Head of caudate nucleus (tissue), 42 donors: ENCODE measurements at places on chromosomes 6 and 20.

GRCh38 chr6:42028234-42029061 lies 21.9 kb upstream of the TAF8 start:
- DNase-seq: no peak

- no peak for DNase-seq
These were observed 97.4 kb downstream of the BANF2 start for GRCh38 chr20:17797161-17797560.

GRCh38 chr6:159871241-159871640 lies 19.5 kb upstream of the MAS1 start:
- DNase-seq: no peak

- no peak for DNase-seq
These were observed 199.6 kb downstream of the TTLL2 start for GRCh38 chr6:167524261-167525111.

GRCh38 chr6:21348504-21349195 lies 244.9 kb upstream of the SOX4 start:
- DNase-seq: no peak

GRCh38 chr6:160357088-160357487 lies 8.9 kb downstream of the SLC22A3 start:
- DNase-seq: no peak

GRCh38 chr6:104566411-104566810 lies 293.3 kb downstream of the HACE1 start:
- DNase-seq: no peak

- DNase-seq: no peak
These were observed 93.4 kb downstream of the HIVEP2 start for GRCh38 chr6:142851601-142852000.

GRCh38 chr20:51584737-51585136 lies 42.2 kb upstream of the NFATC2 start:
- DNase-seq: no peak

DNA sequence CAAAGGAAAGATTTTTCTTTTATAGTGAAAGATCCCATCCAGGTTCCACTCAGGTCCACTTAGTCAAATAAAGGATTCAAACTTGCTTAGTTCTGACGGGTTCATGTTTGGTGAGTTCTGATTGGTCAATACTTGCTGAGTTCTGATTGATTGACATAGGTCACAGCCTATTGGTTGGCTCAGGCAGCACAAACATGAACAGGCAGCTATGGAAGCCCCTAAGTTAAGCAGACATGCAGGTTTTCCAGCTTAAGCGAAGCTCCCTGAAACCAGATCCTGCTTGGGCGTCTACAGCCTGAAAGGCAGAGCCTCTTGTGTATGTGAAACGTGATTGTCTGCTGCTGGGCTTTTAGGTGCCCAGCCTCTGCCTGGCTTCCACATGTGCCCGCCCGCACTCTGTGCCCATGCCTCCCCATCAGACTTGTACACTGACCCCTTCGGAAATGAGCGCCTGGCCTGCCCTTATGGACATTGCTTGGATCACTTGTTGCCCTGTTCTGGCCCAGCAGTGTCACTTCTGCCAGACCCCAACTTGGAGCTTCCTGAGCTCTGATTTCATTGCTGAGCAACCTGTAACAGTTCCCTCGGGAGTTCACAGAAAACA lies 45.4 kb upstream of the ECI2 start:
- no peak for DNase-seq

DNA sequence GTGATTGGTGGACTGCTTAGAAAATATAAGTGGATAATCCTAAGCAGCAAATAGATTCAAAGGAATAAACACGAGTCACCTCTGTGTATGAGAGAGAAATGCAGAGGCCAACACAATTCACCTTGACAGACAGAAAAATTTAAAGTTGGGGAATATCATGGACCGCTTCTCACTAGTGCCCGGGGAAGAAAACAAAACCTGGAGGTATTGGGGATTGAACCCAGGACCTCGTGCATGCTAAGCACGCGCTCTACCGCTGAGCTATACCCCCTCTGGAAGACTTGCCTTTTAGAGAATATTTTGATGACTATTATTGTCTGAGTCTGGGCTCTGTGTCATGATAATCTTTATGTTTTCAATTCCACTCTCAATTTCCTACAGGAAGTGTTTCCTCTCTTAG lies 111.9 kb downstream of the TRIM27 start:
- DNase-seq: no peak

DNA sequence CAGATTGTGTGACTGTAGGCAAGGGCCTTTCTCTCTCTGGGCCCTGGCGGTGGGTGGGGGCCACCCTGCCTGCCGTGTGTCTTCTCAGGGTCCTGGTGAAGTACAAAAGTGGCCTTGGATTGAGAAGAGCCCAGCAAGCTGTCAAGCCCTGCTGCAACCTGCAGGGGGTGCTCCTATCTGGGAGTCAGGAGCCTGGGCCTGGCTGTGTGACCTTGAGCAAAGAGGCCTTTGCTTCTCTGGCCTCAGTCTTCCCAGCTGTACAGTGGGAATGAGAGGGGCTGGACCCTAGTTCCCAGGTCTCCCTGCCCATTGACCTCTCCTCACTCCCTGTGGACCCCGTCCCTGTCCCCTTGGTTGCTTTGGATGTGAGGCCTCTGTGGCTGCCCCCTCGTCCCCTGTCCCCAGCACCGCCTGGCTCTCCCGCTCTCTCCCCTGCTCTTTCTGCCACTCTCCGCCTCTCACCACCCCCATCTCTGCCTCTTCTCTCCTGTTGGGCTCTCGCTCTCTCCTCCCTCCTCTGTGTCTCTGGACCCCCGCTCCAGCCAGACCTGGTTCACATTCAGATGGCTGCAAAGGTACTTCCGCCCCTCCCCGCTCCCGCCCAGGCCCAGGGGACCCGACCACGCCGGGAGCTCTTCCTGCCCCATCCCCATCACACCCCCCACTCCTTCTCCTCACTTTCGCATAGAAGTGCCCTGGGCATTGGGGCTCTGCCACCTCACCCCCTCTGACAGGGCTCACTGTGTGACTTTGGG lies 46.7 kb downstream of the SRC start:
- no peak for DNase-seq

- DNase-seq: no peak
These were observed 81.0 kb downstream of the COL9A1 start for GRCh38 chr6:70221715-70222438.

DNA sequence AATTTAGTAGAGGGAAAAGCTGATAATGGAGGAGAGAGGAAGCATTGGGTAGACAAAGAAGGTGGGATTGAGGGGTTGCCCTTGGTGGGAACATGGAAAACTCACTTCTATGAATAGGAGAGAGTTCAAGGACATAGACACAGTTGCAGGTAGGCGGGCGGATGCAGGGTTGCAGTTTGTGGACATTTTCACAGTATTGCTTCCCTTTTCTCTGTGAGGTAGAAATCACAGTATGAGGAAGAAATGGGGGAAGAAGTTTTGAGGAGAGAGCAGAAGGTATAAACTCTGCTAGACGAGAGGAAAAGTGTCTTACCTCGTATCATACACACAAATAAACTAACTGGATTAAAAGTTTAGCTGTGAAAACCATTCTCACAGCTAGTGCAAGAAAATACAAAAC lies 200.7 kb upstream of the ECI2 start:
- no peak for DNase-seq

DNA sequence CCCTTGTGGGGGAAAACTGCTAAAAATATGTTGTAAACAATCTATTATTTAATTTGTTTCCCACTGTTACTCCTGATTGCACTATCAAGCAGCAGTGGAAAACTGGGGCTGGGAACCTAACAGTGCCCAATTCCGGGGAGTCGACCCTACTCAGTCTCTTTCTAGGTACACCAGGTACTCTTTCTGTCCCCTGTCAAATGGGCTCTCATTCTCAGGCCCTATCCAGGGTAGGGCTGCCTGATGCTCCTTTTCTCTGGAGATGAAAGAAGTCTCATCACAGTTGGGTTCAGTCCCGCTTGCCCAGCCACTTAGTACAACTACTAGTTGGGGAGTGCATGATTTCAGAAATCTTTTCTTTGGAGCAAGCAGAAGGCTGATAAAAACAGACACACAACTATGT lies 52.0 kb downstream of the HS3ST5 start:
- DNase-seq: no peak

- DNase-seq: no peak
These were observed 611.0 kb upstream of the FLRT3 start for GRCh38 chr20:14948416-14948815.

- no peak for DNase-seq
These were observed 32.0 kb downstream of the MTHFD1L start for GRCh38 chr6:150897400-150897943.

DNA sequence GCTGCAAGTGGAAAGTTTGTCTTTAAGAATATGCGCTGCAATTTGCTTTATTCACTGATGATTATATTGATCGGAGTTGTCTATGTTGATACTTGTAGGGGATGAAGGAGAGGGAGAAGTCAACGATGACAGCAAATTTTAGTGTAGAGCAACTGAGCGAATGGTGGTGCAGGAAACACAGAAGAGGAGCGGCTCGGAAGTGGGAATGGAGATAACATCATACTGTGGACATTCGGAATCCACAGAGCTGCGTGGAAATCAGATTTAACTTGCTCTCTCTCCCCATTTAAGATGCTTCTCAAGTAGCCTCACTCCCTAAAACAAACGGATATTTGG lies 722 bp upstream of the TMEM14B start:
- DNase-seq: no peak

DNA sequence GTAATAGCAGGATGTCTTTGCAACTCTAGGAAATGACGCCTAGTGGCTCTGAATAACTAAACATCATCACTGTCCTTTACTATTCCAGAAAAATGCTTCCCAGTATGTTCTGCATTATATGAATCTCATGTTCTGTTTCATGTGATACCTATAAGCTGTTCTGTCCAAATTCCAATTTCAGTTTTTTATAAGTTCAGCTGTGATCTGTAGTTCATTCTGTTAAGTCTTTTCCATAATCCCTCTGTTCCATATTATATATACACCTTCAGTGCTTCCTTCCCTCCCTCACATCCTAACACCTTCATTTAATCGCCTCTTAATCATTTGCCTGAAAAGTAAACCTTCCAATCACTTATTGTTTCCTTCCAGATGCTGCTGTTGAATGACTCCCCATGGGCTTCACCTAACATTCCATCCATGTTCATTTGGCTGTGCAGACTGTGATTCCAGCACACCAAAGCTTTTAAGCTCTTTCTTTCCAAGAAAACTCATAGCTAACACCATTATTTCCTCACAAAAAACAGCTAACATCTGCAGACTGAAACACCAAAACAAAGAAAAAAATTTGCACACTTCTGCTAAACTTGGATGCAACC lies 18.6 kb downstream of the HMGCLL1 start:
- no peak for DNase-seq

DNA sequence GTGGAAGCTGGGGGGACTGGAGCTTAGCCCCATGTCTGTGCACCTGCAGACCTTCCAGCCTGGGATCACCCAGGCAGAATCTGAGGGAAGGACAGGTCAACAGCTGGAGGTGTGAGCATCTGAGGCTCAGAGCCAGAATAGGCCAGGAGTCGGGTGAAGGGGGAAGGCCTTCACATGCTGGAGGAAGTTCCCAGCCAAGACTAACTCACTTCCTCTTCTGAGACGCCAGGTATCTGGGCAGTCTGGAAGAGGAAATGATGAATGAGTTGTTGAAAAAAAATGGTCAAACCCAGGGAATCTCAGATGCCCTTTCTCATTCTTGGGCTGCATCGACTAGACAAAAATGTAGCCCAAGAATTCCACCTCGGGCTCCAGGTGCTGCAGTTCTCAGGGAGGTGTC lies 73.6 kb upstream of the TIAM2 start:
- no peak for DNase-seq

GRCh38 chr6:129276986-129277385 lies 394.0 kb downstream of the LAMA2 start:
- peak; percentile 53 for DNase-seq

- DNase-seq: peak; percentile 52
These were observed 26.7 kb downstream of the SAYSD1 start for GRCh38 chr6:39088331-39088730.

GRCh38 chr6:75170691-75171560 lies 34.9 kb downstream of the COL12A1 start:
- DNase-seq: no peak

DNA sequence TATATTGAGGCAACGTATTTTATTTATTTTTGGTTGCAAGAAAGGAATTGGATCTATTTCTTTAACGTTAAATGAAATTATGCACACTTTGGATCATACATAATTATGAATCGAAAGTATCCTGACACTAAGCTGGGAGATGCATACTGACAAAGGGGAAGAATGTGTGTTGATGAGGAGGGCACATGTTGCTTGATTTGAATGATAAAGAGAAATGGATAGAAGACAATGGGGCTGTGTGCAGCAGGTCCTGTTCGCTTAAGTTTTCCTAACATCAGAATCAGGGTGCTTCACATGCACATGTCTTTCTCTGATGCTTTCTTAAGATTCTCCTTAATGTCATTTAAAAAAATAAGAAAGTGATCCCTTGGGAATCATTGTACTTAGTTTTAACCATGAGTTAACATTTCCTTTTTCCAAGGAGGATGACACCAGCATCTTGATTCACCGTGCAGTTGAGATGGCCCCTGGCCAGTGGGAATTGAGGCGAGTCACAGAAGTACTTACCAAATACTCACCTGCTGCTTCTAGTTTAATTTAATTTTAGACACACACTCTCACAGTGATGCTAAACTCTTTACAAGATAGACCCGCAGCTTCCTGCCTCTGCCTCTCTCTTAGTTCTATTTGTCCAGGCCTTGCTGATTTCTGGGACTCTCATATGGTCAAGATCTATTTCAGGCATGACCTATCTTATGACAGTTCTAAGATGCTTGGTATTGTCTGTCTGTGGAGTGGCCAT lies 116.5 kb downstream of the CLIC5 start:
- no peak for DNase-seq

DNA sequence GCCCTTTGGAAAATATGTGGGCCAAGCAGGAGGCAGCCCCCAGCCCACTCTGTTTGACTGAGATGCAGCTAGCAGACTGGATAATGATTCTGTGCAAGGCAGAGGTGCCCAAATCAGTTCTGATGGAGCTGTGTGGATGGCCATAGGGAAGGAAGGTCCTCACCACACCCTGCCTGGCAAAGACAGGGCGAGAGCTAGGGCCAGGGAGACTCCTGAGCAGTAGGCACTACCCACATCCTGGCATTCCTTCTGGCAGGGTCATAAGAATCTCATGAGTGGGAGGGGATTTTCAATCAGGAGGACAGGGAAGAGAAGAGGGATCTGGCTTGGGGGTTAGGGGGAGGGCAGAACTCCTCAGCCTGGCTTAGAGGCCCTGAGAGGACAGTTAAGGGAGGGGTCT lies 18.6 kb upstream of the TREM2 start:
- DNase-seq: no peak

GRCh38 chr20:57546956-57547649 lies 13.8 kb upstream of the PCK1 start:
- no peak for DNase-seq

GRCh38 chr6:27874016-27874415 lies 38.2 kb downstream of the OR2B2 start:
- DNase-seq: no peak

GRCh38 chr6:83292900-83293843 lies 100.0 kb downstream of the RWDD2A start:
- no peak for DNase-seq
